ENCODE measurements at places on chromosomes 12 and 14. TPM values are rescaled to one million over a fixed set of nuclear protein-coding genes. Genes with fewer than 3 reads are reported as not detected.
A peak's percentile ranks its signal among the peaks of the same experiment; 100 is the strongest.

GRCh38 chr12:94429633-94430032 is 30.0 kb downstream of the CEP83 start:
- H3K36me3 ChIP-seq = peaks cover 46% of the 10 kb centered on the region
- H3K4me1 ChIP-seq = peaks cover 8% of the 10 kb centered on the region
- no peak for DNase-seq
- no peaks in the 10 kb centered on the region for H3K27me3 ChIP-seq
- no peak overlapping the region for H3K4me3 ChIP-seq

The PWP1 gene
- 32.9 TPM for total RNA-seq

The LRRC43 gene
- not detected for total RNA-seq

GRCh38 chr12:79426121-79426520 is 264.6 kb downstream of the PAWR start:
- peaks cover 2% of the 10 kb centered on the region for H3K27me3 ChIP-seq
- H3K36me3 ChIP-seq = no peaks in the 10 kb centered on the region
- no peak overlapping the region for H3K27ac ChIP-seq

- no peak overlapping the region for H3K27ac ChIP-seq
- H3K27me3 ChIP-seq = peaks cover 2% of the 10 kb centered on the region
- H3K36me3 ChIP-seq = no peaks in the 10 kb centered on the region
- H3K4me1 ChIP-seq = no peaks in the 10 kb centered on the region
Observed at GRCh38 chr12:96155781-96156180, 38.4 kb upstream of the ELK3 start.

The GALNT8 gene
- total RNA-seq = 0.33 TPM

DNA sequence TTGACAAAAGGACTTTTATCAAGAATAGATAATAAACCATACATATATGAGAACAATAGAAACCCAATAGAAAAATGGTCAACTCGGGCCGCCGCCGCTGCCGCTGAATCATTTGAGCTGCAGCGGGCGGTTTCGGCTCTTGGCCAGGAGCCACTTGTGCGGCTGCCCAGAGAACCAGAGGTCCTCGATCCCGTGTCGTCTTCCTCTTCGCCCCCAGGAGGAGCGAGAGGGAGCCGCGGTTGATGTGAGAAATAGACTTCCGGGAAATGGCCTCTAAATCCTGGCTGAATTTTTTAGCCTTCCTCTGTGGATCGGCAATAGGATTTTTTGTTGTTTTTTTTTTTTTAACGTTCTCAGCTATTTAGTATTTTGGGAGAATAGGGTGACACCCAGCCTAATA is 44.8 kb downstream of the CPSF6 start:
- H3K36me3 ChIP-seq = peaks cover 6% of the 10 kb centered on the region
- no peak overlapping the region for H3K27ac ChIP-seq
- H3K4me3 ChIP-seq = peak overlapping the region; percentile 44
- H3K4me1 ChIP-seq = peaks cover 11% of the 10 kb centered on the region

- H3K4me1 ChIP-seq = no peaks in the 10 kb centered on the region
- no peak for DNase-seq
- H3K27me3 ChIP-seq = no peaks in the 10 kb centered on the region
- no peaks in the 10 kb centered on the region for H3K36me3 ChIP-seq
- H3K4me3 ChIP-seq = no peak overlapping the region
- no peak overlapping the region for H3K27ac ChIP-seq
Observed at GRCh38 chr12:100499416-100499815, 25.8 kb downstream of the NR1H4 start.

The MIS18BP1 gene
- 57.2 TPM for total RNA-seq

DNA sequence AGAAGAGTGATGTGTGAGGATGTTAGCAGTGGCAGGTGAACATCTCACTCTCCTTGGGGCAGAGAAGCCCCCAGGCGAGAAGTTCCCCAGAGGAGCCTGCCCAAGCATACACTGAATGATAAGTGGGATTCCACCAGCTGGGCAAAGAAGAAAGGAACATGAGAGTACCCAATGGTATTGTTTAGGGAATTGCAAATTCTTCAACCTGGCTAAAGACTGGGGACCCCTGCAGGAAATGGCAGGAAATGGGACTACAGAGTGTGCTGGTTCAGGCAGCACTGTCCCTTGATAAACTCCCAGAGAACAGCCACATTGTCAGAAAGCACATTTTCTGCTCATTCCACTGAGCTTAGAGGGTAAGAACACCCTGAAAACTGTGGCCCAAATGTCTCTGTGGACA is 121.3 kb downstream of the RPS29 start:
- H3K4me3 ChIP-seq = no peak overlapping the region
- peaks cover 17% of the 10 kb centered on the region for H3K27me3 ChIP-seq
- no peak for DNase-seq
- no peaks in the 10 kb centered on the region for H3K36me3 ChIP-seq
- H3K4me1 ChIP-seq = no peaks in the 10 kb centered on the region

All from activated naive CD8-positive, alpha-beta T cell treated with anti-CD3 and anti-CD28 coated beads, Interleukin-2, amount 10 ng/mL, durations not matched to agents 7 days and 5 days (primary cell).